NCI-H1436 treated with DMSO at 0.1 percent for 48 hours (cell line): ENCODE measurements at places on chromosomes 7 and 10.

GRCh38 chr7:17523813-17524739 lies 225.6 kb downstream of the AHR start:
- DNase-seq: no peak

GRCh38 chr7:155974186-155974897 lies 162.1 kb upstream of the SHH start:
- DNase-seq: no peak

DNA sequence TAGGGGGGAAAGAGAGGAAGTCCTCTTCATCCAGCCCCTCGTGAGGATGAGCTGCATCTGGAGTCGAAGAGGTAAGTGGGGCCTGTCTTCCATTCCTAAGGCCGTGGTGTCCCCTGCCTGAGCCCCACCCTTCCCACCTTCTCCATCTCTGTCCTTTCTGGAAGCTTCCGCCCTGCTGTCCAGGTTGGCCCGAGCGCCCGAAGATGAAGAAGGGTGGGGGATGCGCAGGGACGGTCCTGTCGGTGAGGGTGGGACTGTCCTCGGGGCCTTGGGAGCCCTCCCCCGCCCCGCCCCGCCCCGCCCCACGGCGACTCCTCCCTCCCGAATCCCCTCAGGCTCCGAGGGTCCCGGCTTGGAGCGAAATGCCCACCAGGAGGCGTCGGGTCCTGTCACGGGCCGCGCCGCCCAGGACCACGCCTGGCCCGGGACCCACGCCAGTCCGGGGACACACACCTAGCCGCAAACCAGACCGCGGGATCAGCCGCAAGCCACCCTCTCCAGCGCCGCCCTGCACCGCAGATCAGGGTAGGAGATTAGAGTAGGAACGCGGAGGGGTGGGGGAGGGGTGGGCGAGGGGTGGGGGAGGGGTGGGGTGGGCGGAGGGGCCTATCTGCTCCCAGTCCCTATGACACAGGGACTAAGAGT lies 15.3 kb downstream of the GPRIN2 start:
- DNase-seq: no peak

GRCh38 chr10:128326851-128327250 lies 200.6 kb upstream of the MKI67 start:
- no peak for DNase-seq

DNA sequence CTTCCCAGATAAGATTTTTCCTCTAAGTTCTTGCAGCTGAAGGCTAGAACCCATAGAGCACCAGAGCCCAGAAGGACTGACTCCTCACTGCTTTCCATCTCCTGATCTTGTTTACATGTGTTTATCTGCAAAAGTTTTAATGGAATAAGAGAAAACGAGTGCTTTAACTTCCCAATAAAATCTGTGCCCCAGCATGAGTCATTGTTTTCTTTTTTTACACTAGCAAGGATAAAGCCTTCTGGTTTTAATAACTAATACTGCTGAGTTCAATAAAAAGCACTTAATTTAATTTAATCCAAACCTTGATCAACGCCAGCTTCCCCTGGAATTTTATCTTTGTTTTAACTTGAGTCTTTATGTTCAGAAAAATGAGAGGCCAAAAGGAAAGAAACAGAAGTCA lies 227.6 kb downstream of the HPSE2 start:
- DNase-seq: no peak

GRCh38 chr10:60434418-60435046 lies 44.9 kb upstream of the ANK3 start:
- no peak for DNase-seq

- no peak for DNase-seq
Measured at GRCh38 chr7:150620617-150621371, 11.4 kb downstream of the GIMAP6 start.

DNA sequence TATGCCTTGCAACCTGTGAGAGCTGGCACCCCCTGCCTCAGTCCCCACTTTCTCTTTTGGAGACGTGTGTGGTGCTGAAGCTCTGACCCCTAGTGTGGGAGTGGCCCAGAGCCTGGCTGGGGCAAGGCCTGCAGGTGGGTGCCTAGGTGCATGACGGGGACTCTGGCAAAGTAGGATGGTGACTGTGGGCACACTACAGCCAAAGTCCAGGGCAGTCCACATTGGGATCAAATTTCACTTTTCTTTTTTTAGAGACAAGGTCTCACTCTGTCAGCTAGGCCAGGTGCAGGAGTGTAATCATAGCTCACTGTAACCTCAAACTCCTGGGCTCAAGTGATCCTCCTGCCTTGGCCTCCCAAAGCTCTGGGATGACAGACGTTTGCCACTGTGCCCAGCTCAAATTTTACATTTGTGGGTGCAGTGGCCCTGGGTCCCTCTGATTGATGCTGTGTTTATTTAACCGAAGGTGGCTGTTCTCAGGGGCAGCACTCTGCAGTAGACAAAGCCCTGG lies 52.3 kb downstream of the NEURL1 start:
- no peak for DNase-seq

- DNase-seq: no peak
Measured at GRCh38 chr7:150787321-150788281, 12.6 kb downstream of the TMEM176B start.

DNA sequence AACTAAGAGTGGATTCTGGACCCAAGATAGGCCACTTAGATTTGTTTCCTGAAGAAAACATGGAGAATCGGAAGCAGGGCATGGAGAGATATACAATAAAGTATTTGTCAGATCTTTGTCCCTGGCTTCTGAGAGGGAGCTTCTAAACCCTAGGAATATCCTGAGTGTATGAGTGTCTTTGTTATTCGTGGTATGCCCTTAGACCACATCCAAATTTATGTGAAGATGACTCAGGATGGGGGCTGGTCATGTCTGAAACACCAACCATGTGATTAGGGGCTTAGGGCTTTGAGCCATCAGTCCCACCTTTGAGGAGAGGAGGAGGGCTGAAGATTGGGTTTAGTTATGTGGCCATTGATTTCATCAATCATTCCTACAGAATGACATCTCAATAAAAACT lies 69.7 kb upstream of the PLPP4 start:
- no peak for DNase-seq

- DNase-seq: no peak
Measured at GRCh38 chr7:158973440-158973839, 117.1 kb downstream of the DYNC2I1 start.

DNA sequence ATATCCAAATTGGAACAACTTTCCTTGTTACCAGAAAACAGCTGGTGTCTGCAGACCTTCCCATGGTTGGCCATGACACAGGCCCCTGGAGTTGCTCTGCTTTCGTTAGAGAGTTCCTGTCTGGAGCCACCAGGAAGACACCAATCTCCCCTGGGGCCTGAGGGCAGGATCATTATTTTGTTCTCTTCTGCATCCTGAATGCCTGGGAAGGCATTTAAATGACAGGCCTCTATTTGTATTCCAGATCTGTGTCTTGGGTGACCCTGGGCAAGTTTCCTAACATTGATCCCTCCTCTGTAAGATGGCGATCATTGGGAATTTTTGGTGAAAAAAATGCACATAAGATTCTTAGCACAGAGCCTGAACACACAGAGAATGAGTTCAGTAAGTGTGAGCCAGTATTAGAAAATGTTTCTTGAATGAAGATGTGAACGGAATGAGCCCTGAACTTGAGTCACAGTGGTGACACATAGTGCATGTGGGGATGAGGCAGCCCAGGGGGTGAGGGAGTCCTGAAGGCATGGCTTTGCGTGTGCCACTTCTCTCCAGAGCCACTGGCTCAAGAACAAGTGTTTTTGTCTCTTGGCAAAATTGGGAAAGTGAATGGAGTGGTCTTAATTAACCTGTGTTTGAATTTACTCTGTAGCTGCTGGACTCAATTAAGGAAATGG lies 28.4 kb downstream of the BMPER start:
- no peak for DNase-seq

DNA sequence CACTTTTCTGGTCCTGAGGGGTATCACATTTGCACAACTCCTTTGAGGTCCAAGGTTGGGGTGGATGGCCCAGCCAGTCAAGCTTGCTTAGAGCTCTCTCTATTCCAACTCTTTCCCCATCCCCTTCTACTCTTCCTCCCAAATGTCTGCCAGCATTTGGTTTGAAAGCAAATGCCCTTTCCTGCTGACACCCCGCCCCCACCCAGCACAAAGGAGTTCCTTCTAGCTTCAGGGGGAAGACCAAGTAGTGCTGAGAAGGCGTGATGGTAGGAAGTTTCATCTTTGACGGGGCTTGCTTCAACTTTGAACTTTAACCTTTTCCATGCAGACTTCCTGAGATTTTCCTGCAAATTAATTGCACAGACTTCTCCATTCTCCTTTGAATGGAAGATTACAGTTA lies 137.5 kb upstream of the TCF7L2 start:
- DNase-seq: no peak

DNA sequence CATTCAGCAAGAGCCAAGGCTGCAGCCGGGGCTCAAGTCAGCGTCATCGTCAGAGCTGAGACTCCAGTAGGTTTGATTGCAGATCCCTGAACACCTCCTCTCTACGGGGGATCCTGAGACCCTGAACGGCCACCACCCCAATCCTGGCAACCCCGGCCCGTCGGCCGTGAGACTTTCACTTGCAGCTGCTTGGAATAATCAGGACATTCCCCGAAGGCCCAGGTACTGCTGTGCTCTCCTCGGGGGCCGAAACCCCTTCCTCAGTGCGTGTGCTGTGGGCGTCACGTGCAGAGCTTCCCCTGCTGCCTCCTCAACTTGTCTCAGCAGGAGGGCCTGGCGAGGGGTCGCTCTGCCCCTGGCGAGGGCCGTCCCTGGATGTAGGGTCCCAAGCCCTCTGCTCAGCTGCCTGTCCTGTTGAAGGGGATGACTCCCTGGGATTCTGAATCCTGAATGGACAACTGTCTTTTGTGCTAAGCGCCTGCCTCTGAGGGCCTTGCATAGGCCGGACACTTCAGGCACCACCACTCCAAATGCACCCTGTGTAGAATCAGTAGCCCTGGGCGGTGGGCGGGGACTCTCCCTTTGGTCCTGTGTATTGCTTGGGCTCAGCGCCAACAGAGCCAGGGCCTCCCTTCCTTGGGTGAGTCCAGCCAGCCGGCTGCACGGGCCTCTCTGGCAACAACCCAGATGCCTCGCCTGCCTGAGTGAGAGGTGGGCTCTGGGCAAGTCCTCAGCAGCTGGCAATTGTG lies 63.8 kb upstream of the EBF3 start:
- DNase-seq: no peak
